Breast epithelium (tissue), 4 donors: ENCODE measurements at places on chromosomes 2 and 18. TPM values are rescaled to one million over a fixed set of nuclear protein-coding genes. Genes with fewer than 3 reads are reported as not detected.

Gene SATB2
- 8.2 TPM for total RNA-seq

- DNase-seq, result no peak
Observed at GRCh38 chr2:205775097-205775877, 93.0 kb downstream of the NRP2 start.

- no peak for DNase-seq
Observed at GRCh38 chr2:147297820-147298219, 547.0 kb upstream of the ACVR2A start.

Gene SERPINB2
- 0.32 TPM for total RNA-seq
